ENCODE measurements at places on chromosomes 4 and X.

- no peak for DNase-seq
These were observed at the start of gene CYSLTR1 for GRCh38 chrX:78327370-78328086. Gene CYSLTR1, minus strand, starts transcription at chrX:78327611. Its CDS starts 53,865 bp downstream, at chrX:78273746.

- no peak for DNase-seq
These were observed 1178.4 kb upstream of the PCDH7 start for GRCh38 chr4:29541757-29542156.

DNA sequence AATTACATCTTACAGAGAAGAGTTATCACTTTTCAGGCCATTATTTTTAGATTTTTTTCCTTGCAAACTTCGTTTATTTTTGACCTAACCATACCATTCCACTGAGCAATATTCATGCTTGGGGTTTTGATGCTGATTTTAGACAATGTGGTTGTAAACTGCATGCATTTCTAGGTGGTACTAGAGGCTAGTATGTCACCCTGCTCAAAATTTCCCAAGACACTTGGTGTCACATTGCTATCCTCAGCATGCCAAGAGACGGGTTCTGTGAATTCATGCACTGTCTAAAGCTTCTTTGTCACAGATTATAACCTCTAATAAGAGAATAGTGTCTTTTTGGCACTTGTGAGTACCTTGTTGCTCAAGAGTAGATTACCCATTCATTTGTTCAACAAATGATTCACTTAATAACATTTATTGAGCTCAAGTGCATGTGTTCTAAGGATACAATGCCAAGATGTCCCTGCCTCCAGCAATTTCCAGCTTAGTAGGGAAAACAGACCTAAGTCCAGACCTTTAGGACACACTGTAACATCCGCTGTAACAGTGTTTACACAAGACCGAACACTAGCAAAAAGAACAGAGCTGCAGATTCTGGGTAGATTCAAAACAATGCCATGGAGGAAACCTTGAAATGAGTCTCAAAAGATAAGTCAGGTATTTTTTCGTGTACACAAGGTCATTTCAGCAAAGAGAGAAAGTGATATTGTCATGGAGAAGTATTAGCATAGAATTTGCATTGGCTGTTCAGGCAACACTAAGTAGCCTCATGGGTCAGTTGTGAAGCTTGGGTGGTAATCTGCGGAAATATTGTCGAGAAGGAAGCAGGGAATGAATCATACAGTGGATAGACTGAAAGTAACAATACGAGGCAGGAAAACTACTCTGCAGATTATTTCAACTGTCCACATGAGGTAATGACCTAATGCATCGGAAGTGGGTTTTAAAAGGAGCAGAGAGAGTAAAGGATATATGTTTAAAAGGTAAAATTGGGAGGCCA is 515.1 kb upstream of the ZFP42 start:
- no peak for DNase-seq

DNA sequence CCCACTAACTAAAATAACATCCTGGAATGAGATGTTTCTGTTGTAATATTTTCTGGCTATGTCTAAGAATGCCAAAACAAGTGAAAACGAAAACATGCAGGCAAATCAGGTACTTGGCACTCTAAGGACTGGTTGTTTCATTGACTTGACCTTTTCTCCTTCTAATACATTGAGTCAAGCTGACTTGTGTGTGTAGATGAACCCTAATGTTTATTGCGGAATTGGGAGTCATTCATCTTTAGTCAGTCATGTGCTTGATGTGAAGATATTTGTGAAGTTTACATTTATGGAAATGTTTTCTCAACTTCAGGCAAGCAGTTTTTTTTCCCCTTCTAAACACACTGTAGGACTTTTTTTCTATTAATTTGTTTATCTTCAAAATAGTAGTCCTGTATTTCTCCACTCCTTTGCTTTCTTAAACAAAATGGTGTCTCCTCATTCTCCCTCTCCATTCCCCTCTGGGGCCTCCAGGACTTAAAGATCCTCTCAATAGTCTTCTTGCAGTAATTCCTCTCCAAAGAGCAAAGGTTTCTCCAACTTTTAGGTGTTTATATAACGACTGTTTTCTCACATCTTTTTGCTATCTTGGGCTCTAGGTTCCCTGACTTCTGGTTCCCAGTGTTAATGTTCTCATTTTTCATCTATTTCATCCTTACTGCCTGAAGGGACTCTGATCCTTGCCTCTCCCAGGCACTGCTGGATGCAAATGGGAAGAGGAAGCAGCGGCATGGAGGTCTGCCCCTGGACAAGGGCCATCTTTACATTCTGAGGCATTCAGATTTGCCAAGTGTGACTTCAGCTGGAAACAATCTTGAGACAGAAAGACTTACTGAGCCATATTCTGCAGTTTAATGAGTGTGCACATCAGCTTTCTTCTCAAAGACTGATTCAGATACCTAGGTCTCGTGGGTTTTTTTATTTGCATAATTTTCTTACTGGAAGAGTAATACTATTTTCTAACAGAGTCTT is 166.4 kb downstream of the ARHGAP6 start:
- no peak for DNase-seq

DNA sequence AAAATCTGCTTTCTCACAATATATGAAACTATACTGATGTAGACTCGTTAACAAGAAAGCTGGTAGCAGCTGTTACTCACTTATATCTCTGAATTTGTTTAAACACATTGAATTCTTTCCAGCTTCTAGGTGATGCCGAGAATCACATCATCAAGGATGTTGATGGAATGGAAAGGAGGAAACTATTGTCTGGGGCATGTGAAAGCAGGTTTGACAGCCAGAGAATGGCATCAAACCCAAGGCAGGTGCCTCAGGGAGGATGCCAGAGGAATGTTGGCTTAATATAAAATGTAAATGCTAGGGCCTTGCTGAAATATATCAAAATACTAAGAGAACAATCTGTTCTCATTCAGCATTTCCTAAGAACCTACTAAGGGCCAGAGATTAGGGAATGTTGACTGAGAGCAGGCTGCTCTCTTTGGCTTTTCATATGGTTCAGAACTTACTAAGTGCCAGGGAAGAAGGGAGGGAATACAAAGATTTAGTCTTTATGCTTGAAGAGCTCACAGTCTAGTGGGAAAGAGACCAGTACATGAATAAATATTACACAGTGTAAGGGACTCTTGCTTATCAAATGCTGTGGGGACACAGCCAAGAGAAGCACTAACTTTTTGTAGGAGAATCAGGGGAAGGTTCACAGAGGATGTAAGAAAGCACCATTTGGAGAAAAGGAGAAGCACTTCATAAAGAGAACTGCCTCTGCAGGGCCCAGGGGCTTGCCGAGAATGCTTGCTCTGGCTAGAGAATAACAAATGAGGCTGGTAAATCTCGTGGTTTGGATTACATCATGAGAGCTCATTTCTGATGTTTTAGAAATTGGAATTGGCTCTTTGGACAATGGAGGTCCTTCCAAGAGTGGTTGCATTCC is 14.7 kb downstream of the SLIT2 start:
- DNase-seq, result no peak

GRCh38 chr4:36094995-36095394 is 149.3 kb downstream of the ARAP2 start:
- no peak for DNase-seq

GRCh38 chr4:40506492-40506891 is 123.2 kb downstream of the RBM47 start:
- DNase-seq, result no peak

DNA sequence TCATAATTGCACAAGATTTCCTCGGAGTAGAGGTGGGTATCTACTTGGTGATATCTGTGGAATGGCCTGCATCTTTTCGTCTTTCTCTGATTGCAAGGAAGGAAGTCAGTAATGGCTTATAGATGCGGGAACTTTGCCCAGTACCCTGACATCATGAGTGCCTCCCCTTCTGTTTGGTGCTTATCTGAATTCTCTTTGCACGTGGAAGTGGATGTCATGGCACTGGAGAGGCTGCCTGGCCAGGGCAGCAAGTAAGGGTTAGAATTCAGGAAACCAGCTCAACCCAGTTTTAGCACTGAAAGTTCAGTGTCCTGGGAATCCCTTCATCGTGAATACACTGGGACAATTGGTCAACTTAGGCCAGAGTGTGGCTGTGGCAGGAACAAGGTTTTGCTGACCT is 83.5 kb upstream of the RAPGEF2 start:
- no peak for DNase-seq

DNA sequence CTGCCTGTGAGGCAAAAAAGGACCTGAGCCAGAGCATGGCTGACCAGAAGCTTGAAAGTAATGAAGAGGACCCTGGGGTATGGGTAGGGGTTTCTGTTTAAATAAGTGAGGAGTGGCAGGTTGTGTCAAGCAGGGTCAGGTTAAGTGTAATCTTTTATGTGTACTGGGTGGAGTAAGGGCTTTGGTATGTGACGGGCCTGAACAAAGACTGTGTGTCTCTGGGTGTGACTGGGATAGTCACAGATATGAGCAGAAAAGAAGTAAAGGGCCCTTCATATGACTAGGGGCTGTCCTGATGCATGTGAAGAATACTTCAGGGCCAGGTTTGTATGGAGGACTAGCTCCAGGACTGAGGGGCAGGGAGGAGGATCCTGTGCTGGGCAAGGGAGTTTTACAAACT is 82.4 kb downstream of the ITIH6 start:
- DNase-seq, result no peak

- DNase-seq, result no peak
These were observed 86.2 kb downstream of the ABLIM2 start for GRCh38 chr4:8072235-8072968.

DNA sequence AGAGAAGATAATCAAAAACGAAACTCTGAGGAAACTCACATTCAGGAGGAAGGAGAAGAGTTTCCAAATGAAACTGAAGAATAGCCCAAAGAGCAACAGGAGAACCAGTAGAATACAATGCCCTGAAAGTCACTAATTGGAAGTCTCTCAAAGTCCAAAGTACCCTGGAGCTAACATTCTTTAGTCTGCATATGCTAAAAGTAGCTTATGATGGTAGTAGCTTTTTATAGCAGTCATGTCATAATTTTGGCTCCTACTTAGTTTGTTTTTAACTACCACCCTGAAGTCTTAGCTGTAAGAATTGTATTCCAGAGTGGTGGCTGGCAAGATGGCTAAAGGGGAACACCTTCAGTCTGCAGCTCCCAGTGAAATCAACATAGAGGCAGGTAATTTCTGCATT is 100.3 kb upstream of the FGF16 start:
- DNase-seq, result no peak

GRCh38 chr4:25112366-25112994 is 47.8 kb downstream of the SEPSECS start:
- no peak for DNase-seq

DNA sequence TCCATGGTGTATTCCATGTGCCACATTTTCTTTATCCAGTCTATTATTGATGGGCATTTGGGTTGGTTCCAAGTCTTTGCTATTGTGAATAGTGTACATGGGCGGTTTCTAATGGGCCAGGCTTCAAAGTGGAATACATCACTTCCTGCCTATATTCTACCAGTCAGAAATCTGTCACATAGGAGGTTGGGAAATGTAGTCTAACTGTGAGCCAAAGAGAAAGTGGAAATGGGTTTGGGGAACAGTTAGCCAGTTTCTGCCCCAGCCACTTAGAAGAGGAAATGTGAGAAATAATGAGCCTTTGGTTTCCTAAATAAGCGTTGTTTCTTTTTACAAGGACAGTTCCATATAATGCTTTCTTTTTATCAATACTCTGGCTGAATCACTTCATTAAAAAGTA is 85.1 kb upstream of the AP1S2 start:
- DNase-seq, result no peak

DNA sequence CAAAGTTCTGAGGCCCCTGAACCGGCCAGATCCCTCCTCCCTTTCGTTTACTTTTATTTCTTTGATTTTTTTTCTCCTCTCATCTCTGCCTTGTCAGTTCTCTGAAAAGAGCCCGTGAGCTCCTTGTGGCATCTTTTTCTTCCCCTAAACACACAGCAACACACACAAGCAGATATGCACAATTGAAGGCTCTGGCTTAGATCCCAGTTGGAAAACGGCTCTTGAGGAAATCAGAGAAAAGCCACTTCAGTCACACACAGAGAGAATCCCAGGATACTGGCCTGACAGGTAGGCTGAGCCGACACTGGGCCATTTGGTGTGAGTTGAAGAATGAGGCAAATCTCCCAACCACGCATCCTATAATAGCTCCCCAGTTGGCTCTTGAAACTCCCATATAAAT is 12.9 kb downstream of the DIPK2B start:
- no peak for DNase-seq

- DNase-seq, result no peak
These were observed 302.5 kb upstream of the UGT8 start for GRCh38 chr4:114296126-114296525.

- no peak for DNase-seq
These were observed 95.1 kb downstream of the USP9X start for GRCh38 chrX:41180194-41180908.

GRCh38 chrX:53039236-53039635 is 9.4 kb upstream of the GPR173 start:
- no peak for DNase-seq

GRCh38 chr4:128574706-128575105 is 234.8 kb upstream of the JADE1 start:
- DNase-seq, result peak; percentile 2

GRCh38 chrX:118392716-118393115 is 46.8 kb downstream of the WDR44 start:
- no peak for DNase-seq

DNA sequence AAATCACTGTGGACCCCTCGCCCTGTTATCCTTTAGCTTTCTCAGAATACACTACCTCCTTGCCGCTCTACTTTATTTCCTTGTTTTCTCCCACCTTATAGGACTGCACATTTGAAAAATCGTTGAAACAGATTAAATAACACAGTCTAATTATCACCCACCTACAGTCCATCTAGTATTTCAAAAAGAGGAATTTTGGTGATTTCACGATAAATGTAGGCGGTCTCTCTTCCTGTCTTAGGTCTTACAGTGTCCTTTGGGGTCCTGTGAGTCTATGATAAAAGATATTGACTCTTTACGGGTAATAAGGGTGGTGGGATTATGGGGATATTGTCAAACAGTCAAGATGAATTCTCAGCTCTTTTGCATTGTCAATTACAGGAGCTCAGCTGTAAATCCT is 2.4 kb upstream of the TBL1X start:
- no peak for DNase-seq

DNA sequence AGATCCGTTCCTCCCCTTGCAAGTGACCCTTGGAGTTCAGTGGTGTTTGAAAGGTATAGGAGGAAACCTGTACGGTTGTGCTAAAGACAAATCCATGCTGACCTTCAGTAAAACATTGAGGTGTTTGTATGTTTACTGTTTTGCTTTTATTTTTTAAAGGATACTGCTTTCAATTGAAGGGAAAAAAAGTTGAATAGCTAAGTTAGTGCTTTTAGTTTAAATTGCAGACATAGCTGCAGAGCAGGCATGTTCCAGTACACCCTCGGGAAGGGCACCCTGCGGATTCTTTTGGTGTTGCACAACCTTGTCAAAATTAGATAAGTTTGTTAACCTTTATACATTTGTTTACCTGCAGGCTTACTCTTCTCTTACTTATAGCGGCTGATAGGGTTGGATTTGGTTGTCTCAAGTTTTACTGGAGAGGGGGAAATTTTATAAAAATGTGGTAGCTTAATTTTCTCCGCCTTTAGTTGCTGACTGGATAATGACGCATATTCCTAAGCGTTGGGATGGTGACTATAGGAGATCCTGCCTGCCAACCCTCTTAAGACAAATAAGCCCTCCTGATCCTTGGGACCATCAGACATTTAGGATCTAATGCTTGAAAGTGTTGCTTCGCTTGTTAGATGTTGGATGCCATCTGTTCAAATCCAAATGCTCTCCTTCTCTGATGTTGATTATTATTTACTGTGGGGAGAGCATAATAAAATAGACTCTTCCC is 2.0 kb downstream of the RAPGEF2 start:
- DNase-seq, result no peak

GRCh38 chr4:10875144-10875799 is 190.7 kb upstream of the CLNK start:
- no peak for DNase-seq

GRCh38 chr4:143358923-143359643 is 22.4 kb downstream of the GAB1 start:
- no peak for DNase-seq

- DNase-seq, result no peak
These were observed 406.4 kb downstream of the FAM47A start for GRCh38 chrX:33725535-33726210.

Data from NCI-H187 treated with DMSO at 0.1 percent for 48 hours (cell line).